ENCODE measurements at places on chromosomes 5 and 9.

DNA sequence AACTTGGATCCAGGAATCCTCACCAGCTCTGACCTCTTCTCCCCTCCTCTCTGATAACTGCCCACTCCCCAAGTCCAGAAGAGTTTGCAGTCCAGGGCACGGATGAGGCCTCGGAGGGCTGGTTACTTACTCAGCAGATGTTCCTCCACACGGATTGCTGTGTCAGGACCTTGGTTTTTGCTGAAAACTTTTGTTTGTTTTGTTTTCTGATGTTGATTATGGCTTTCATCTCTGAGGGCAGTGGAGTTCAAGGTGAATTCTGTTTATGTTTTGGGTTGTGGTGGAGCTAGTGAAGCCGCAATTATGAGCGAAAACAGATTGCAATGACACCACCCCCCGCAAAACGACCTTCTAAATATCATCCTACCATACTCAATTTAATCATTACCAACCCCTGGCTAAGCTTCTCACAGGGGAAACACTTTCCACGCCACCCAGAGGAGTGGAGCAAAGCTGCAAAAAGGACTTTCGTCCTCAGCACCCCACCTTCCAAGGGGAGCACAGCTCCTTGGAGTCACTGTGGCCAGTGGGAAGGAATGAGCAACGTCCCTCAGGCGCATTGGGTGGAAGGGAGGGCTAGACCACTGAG lies 92.7 kb upstream of the SAP30L start:
- no peak for DNase-seq

GRCh38 chr9:34694811-34695210 lies 3.7 kb upstream of the CCL19 start:
- DNase-seq: no peak

GRCh38 chr5:56532466-56532865 lies 282.9 kb upstream of the MAP3K1 start:
- DNase-seq: no peak

DNA sequence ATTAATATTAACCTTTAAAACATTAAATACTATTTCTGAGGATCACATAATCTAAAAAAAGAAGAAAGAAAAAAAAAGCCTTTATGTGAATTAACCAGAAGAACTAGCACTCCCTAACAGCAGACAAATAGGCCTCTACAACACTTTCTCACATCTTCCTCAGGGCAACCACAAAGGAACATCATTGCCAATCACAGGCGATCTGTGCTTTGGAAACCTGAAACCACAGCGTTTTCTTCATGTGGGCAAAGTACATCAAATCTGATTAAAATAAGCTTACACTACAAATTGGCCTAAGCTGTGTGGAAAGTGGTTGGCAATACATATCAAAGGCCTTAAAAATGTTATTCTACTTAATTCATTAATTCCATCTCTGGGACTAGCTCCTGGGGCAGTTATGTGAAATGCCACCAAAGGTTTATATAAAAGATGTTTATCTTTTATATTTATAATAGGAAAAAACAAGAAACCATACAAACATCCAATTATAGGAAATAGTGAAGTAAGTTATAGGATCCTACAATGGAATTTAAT lies 184.8 kb upstream of the TBCA start:
- no peak for DNase-seq

DNA sequence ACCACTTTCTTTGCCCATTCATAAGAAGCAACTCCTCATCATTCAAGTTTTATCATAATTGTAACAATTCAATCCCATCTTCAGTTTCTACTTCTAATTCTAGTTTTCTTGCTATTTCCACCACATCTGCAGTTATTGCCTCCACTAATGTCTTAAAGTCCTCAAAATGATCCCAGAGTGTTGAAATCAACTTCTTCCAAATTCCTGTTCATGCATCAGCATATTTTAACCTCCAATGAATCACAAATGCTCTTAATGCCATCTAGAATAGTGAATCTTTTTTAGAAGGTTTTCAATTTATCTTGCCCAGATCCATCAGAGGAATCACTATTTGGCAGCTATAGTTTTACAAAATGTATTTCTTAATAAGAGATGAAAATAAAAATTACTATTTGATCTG lies 3.2 kb upstream of the SRP19 start:
- DNase-seq: no peak

- DNase-seq: no peak
Measured at GRCh38 chr9:104094534-104095015, 466 bp downstream of the SMC2 start.

GRCh38 chr5:108046955-108047670 lies 334.8 kb downstream of the FBXL17 start:
- no peak for DNase-seq

- DNase-seq: no peak
Measured at GRCh38 chr5:132220491-132220890, 7.2 kb downstream of the P4HA2 start.

DNA sequence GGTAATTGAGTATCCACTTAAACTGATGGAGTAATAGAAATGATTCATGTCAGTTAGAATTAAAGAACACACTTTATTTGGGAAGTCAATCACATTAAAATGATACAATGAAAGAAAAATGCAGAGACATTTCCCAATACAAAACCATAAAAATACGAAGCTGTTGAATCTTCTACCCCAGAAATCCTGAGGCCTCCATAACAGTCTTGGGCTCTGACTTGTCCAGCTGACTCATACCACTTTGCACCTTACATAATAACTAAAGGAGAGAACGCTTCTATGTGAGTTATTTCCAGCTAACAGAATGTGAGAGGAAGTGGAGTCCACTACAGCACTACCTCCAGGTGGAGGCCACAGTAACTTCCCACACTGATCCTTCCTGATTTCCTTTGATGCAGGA lies 305.0 kb downstream of the MRPS30 start:
- no peak for DNase-seq

DNA sequence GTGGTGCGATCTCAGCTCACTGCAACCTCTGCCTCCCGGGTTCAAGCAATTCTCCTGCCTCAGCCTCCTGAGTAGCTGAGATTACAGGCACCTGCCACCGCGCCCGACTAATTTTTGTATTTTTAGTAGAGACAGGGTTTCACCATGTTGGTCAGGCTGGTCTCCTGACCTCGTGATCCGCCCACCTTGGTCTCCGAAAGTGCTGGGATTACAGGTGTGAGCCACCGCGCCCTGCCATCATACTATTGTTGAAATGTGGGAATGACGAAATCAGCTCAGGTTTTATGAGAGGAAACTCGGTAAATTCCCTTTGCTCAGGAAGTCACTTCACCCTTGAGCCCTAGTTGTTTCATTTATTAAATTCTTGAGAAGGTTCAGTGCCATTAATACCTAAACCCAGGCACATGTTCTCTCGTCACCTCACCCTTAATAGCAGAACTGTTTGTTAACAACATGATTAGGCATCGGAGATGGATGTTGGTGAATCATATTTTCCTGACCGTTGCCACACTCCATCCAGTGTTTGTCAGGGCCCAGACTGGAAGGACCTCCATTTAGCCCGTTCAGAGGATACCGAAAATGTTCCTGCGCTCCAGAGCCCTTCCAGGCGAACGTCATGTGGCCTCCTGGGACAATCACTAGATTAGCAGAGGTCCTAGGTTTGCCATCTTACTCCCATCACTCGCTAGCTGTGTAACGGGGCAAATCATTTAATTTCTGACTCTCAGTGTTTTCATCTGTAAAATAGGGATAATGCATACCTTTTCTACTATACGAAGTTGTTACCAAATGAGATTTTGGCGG lies 20.0 kb upstream of the CREBRF start:
- DNase-seq: no peak

- DNase-seq: no peak
Measured at GRCh38 chr9:105144841-105145240, 99.6 kb upstream of the SLC44A1 start.

GRCh38 chr5:96634881-96635280 lies 27.3 kb upstream of the CAST start:
- DNase-seq: no peak

- DNase-seq: no peak
Measured at GRCh38 chr5:56071470-56071869, 76.7 kb upstream of the IL6ST start.

- no peak for DNase-seq
Measured at GRCh38 chr5:52727020-52727419, 60.7 kb upstream of the ITGA1 start.

GRCh38 chr9:93612796-93613154 lies 36.4 kb downstream of the PHF2 start:
- DNase-seq: no peak

GRCh38 chr9:26311463-26311995 lies 581.1 kb downstream of the CAAP1 start:
- DNase-seq: no peak

DNA sequence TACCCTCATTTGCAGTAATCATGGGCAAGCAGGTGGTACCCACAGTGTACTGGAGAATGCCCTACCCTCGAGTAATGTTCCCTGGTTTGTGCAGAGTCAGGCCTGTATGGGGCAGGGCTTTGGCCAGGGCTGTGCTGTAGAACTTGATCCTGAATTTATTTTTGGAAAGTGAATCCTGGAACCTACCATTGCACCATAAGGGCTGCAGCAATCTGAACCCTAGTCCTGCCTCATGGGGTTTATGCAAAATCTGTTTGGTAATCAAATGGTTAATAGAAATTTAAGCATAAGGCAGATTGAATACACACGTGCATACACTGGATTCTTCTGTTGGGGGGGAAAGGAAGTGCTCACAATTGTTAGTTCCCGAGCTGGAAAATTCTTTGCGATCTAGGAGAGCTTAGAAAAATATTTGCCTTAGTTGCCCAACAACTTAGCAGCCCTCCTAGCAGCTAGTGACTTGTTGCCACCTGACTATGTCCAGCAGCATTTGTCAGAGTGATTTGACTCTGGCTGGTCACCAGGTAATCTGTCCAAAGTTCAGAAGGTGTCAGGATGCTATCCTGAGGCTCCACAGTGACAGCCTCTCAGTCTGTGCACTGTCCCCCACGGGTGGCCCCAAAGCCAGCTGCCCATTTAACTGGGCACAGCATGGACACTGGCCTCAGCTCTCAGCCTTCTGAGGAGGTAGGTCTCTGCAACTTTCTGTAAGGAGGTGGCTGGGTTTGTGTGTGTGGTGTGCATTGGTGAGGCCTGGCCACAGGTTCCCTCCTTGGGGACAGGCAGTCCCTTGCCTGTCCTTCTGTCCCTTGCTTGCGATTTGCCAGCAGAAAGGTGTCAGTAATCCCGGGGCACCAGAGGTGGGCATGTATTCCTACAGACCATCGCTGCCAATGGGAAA lies 8.3 kb downstream of the MVB12B start:
- DNase-seq: no peak

DNA sequence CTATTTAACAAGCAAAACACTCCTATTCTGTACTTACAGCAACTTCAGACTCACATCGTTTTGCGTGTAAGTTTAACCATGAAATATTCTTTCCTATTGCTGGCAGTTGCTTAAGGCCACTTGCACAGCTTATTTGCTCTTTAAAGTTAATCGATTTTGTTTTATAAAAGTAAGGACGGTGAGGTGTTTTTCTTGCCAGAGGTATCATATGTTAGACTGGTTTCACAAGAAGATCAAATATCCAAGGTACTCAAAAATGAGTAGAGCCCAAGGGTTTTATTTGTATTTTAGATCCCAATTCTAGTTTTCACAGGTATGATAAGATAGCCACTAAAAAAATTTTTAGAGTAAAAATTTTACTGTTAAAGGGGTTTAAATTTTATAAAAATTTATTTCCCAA lies 16.2 kb downstream of the CLINT1 start:
- no peak for DNase-seq

DNA sequence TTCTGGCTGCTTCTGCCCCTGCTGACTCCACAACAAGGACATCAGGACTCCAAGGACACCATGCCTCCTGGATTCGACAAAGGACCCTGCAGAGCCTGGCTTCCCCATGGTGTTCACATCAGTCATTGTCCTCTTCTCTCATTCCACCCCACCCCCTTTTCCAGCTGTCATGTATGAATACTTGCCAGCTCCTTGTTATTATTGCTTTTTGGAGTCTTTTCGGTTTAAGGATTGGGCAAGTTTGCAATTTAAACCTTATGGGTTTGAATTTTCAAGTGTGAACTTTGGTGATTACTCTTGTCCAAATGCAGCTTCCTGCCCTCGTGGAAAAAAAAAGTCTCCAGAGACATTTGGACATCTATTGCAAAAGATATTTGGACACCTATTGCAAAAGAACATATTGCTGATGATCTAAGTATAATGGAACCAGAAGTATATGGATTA lies 14.2 kb upstream of the LVRN start:
- no peak for DNase-seq

DNA sequence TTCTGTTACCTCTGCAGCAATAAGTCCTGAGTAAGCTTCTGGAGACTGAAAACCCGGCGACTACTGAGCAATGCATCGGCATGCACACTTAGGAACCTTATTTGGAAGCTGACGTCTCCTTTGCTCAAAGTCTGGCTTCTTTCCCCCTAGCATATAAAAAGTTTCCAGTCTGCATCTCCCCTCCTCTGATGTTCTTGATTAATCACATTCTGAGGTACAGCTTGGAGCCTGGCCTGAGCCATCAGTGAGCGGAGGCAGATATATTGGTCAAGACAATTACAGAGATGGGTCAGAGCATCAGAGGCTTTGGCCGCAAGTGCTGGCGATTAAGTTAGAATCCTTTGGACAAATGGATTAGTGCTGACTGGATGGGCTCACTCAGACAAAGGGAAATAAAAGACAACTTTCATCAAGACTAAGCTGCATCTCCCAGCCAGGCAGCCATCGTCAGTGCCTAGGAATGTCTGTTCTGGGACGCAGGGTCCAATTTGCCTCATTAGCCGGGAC lies 140.7 kb downstream of the MTX3 start:
- no peak for DNase-seq

GRCh38 chr5:82314964-82315758 lies 37.0 kb upstream of the RPS23 start:
- no peak for DNase-seq

DNA sequence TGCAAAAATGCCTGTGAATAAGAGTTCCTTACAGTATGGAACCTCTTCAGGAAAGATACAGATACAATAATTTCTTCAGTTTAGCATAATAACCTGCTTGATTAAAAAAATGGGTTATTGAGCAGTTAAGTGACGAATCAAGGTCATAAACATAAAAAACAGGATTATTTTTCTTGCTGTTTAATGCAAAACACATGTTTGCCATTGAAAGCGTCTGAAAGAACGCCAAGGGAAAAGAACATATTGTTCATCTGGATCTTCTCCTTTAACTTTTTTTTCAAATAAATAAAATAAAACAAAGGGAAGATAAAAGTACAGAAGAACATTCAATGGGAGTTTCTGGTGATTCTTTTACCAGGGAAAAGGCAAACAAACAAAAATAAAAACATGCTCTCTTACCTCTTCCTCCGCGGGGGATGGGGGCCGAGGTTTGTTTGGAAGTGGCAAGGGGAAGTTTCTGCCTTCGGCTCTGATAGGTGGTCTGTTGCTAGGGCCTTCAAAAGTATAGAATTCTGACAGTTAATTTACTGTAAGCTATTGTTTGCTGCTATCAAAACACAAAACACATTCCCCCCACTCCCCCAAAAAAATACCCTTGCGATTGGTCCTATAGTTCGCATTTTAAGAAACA lies 20.1 kb downstream of the C5orf58 start:
- DNase-seq: no peak

DNA sequence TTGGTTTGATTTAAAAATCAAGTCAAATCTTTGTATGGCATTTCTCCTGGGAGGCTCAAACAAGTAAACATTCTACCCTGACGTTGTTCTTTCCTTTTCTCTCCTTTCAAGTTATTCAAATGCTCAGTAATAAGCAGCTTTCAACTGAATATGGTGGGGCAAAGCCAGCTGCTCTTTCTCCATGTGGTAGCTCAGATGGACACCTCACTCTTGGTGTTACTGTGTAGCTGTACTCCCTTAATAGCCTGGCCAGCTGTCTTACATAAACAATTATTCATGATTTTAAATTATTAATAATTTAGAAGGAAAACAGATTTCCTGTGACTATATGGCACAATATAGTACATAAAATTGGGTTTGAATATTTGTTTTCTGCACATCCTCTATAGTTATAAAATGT lies 165.2 kb downstream of the PDE4D start:
- no peak for DNase-seq

GRCh38 chr5:109483395-109483971 lies 73.7 kb upstream of the PJA2 start:
- DNase-seq: no peak

Measured in activated T-helper 1 cell treated with anti-CD3 and anti-CD28 coated beads, Interleukin-12 subunit alpha, Interleukin-12 subunit beta, Interleukin-2, Interleukin-4 antibody, amounts not matched to agents 30 ng/mL and 10 ng/mL and 1 ng/mL, durations not matched to agents 14 hours and 24 hours and 36 hours (primary cell).